GM19239 (cell line): ENCODE measurements at places on chromosomes 12 and 14.

- DNase-seq = peak; percentile 25
These were observed 199.5 kb upstream of the CAND1 start for GRCh38 chr12:67069451-67070306.

DNA sequence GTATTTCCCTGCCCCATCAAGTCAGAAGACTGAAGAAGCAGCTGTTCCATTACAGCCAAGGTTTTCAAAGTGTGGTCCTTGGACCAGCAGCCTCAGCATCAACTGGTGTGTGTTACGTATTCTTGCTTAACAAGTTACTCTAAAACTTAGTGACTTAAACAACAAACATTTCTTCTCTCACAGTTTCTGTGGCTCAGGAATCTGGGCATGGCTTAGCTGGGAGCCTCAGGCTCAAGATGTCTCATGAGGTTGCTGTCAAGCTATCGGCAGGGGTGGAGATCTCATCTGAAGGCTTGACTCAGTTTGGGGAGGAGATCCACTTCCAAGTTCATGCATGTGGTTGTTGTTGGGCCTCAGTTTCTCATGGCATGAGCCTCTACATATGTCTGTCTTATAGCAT lies 174.5 kb downstream of the KTN1 start:
- no peak for DNase-seq

DNA sequence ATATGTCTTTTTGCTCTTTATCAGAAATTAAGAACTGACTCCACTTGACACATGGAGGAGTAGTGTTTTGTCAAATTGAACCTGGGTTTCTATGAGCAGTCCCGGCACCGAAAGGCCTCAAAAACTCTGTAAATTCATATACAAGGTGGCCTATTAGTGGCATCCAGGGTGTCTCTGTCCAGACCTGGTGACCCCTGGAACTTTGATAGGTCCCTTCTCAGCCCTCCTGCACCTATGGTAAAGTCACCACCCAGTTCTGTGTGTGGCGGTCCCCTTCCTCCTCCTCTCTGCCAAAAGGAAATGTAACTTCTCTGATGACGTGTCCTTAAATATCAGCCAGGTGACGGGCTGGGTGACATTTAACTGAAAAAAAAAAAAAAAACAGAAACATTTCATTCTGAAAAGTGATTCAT lies 204.0 kb upstream of the FOXN3 start:
- no peak for DNase-seq

GRCh38 chr12:110345176-110345661 lies 58.3 kb downstream of the ANAPC7 start:
- DNase-seq = no peak

GRCh38 chr14:101862177-101862576 lies 100.7 kb downstream of the PPP2R5C start:
- DNase-seq = no peak

- DNase-seq = no peak
These were observed 4.5 kb downstream of the ARHGEF40 start for GRCh38 chr14:21074398-21075272.

GRCh38 chr12:41277100-41277945 lies 89.2 kb downstream of the PDZRN4 start:
- DNase-seq = peak; percentile 13

GRCh38 chr14:98819132-98819866 lies 452.7 kb downstream of the BCL11B start:
- DNase-seq = no peak

DNA sequence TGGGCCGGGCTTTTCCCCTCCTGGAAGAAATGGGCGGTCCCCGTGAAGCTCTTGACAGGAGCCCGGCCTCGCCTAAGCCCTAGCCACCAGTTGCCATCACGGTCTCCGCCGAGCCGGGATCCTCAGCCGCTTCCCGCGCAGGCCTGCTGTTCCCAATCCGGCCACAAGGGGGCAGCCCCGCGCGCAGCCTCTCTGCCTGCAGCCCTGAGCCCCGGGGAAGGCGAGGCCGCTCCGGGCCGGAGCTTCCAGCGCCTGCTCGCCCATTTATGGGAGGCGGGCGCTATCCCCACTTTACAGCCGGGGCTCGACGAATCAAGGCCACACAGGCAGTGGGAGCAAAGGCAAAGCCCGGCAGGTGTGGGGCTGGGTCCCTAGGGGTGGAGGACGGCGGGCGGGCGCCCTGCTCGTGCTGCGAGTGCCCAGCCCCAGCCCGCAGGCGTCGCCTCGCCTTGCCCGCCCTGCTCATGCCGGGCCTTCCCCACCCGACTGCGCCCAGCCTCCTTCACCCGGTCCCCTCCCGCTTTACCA lies 61.5 kb downstream of the LGMN start:
- DNase-seq = peak; percentile 96

- no peak for DNase-seq
These were observed 3.2 kb downstream of the KRR1 start for GRCh38 chr12:75508159-75508558.

DNA sequence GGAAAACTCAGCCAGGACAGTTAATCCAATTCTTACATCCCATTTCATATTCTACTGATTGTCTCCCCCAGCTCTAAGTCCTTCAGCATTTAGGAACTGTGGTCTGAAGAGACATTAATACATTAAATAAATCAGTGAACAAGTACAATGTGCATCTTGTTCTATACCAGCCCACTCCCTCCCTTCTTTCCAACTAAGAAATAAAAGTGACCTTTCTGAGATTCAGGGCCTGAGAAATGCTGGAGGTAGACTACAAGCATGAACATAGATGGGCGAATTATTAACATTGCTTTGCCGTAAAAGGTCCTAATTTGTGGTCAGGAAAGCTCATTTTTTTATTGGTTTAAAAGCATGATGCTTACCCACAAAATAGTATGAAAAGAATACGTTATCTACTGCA lies 113.1 kb downstream of the NELL2 start:
- DNase-seq = no peak

GRCh38 chr12:66340131-66340530 lies 37.8 kb downstream of the HELB start:
- DNase-seq = no peak

- DNase-seq = no peak
These were observed 3.0 kb downstream of the SSTR1 start for GRCh38 chr14:38210587-38211216.

DNA sequence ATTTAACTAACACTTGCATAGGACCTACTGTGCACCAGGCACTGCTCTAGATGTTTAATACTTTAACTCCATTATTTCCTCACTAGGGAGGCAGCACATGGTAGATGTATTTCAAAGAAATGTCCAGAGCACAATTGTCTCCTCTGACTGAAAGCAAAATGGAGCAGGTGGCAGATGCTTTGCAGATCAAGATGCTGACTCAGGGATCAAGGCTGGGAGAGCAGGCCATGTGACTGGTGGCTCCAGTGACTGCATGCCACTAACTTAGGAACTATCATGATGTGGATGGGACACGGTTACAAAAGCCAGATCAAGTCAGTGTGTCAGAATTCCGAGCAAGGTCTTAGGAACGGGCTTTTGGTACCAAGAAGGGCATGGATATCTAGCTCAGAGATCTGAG lies 28.2 kb downstream of the SERPINA11 start:
- DNase-seq = no peak

DNA sequence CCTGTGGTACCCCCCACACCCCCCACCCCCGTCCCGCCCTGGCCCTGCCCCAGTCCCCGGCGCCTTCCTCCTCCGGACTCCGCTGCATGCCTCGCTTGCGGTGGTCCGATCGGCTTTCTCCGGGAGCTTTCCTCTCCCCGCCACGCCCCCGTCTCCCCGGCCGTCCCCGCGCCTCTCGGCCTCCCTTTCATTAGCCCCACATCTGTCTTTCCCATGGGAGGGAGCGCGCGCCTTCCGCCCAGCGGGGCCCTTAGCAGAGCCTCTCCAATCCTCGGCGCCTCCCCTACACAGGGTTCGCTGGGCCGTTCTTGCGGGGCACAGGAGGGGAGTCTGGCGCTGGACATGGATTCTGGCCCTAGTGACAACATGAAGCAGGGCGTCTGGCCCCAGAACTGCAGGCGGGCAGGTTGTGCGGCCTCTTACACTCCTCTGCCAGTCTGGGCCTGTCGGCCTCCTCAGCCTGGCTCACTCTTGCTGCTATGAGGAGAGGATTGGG lies 1.5 kb upstream of the EFS start:
- no peak for DNase-seq

- no peak for DNase-seq
These were observed 8.7 kb downstream of the AKAP5 start for GRCh38 chr14:64474041-64474440.

GRCh38 chr12:4251967-4252366 lies 21.6 kb upstream of the CCND2 start:
- no peak for DNase-seq

GRCh38 chr14:64958743-64959142 lies 13.4 kb downstream of the RAB15 start:
- no peak for DNase-seq

DNA sequence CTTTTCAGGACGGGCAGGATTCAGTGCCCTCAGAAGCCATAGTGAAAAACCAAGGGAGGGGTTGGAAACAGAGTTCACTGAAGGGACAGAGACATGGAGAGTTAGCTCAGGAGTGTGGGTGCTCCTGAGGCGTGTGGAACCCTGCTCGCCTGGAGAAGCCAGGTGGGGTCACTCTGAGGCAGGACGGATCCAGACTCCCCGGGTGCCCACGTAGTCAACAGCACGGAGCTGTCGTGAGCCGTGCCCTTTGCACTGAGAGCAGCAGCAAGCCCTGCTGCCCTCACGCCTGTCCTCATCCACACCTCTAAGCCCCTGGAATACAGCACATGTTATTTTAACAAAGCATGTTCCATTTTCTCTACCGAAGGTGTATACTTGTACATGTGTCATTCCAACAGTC lies 114.7 kb downstream of the FBXL14 start:
- no peak for DNase-seq

- DNase-seq = no peak
These were observed 117.0 kb downstream of the NTN4 start for GRCh38 chr12:95673576-95673975.

- peak; percentile 72 for DNase-seq
These were observed 26.5 kb upstream of the TAMALIN start for GRCh38 chr12:51980051-51980808.
